ENCODE measurements at places on chromosomes 13 and 19.

DNA sequence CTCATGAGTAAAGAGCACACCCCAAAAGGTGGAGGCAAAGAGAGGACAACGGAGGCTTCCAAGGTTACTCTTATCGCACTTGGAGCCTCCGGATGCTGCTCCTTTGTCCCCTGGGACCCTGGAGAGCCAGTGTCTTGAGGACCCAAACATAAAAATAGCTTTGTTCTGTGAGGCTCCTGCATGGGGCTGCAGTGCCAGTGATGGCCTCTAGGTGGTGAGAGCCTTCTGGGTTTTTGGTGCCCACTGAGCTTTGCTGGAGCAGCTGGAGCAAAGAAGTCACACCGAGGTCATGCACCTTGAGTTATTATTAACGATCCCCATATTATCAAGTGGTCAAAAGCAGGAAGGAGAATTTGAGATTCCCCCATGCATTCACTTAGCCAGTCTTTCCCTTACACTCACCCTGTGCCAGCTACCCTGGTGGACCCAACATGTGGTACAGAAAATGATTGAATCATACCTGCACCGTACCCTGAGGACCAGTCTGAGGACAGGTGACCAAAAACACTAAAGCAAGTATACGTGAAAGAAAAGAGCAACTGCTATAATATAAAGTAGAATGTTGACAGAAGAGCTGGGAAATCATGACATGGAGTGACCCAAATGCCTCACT is 41.5 kb downstream of the ZNF682 start:
- DNase-seq, result no peak

- DNase-seq, result no peak
These were observed 596.5 kb upstream of the MIR17HG start for GRCh38 chr13:90751026-90751425.

- DNase-seq, result no peak
These were observed 90.3 kb downstream of the KDM4B start for GRCh38 chr19:5059213-5059574.

DNA sequence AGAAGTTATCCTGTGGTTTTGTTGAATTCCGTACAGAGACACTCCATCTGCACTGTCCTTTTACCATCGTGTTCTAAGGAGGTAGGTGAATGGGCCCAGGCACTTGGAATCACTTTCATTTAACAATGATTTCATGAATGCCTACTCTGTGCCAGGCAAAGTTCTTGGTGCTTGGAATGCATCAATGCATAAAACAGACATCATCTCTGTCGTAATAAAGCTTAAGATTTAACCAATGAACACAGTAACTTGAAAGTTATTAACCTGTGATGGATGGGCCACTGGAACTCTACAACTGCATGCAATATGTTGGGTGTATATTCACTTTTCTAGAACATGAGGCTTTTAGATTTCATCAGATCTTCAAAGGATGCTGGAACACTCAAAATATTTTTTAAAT is 14.1 kb upstream of the STARD13 start:
- no peak for DNase-seq

- DNase-seq, result no peak
These were observed 12.8 kb downstream of the FUT6 start for GRCh38 chr19:5826531-5827341.

- peak; percentile 93 for DNase-seq
These were observed 193.6 kb downstream of the RAP2A start for GRCh38 chr13:97627566-97627965.

- no peak for DNase-seq
These were observed at the start of gene TGFBR3L for GRCh38 chr19:7914598-7915045. Gene TGFBR3L, plus strand, starts transcription at chr19:7914830.

GRCh38 chr13:36788276-36788675 is 30.7 kb upstream of the RFXAP start:
- DNase-seq, result no peak

Data from fibroblast of the conjunctiva (primary cell).